Cortex of kidney (tissue), 1 donor: ENCODE measurements at places on chromosomes 4 and X.

DNA sequence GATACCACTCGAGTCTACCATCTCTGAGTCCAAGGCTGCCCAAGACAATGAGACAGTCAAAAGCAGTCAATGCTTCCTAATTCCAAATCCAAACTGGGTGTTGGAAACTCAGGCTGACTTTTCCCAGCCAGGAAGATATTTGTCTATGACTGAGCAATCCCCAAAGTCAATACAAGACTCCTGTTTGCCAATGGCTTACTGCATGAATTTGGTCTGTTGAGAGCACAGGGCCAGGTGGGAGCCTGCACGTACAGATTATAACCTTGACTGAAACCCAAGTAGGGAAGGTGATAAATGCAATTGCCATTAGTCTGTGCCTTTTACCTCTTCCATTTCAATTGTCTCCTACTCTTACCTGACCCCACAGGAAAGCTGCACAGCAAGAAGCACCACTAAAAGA, 72.6 kb upstream of the PPARGC1A start:
- no peak for DNase-seq

GRCh38 chr4:183355405-183355804, 33.2 kb upstream of the CLDN24 start:
- DNase-seq: no peak

DNA sequence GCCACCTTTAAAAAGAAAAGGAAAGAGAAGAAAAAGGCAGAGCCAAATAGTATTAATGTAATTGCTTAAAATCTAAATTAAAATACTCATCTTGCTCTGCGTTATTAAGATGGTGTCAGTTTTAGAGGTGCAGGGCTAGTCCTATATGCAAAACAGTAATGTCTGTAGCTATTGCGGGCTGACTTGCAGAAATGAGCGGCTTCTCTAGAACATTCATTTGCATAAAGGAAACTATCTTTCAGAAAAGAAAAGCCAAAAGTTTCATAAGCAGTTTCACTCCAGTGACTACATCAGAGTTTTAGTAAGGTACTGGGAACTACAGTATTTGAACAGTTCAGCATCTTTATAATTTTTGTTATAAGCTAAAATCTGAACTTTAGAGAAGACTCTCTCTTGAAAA, 6.0 kb downstream of the SMAD1 start:
- no peak for DNase-seq

- no peak for DNase-seq
Observed at GRCh38 chrX:74187211-74187610, 116.8 kb upstream of the ZCCHC13 start.

- no peak for DNase-seq
Observed at GRCh38 chr4:168868044-168868781, 141.8 kb downstream of the CBR4 start.

DNA sequence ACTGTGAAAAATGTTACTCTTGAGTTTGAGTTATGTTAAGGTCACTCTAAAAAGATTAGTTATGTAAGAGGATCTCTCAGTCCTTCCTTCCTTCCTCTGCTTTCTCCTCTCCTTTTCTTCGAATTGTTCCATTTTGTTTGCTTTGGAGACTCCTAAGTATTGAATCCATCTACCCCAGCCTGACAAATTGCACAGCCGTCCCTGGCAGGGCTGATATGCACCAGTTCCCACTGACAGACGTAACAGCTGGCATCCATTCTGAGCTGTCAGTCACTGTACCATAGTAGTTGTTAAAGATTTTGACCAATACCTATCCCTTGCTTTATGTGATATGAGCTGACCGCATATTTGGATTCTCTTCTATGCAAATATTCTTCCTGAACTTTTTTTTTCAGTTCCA, 210.7 kb upstream of the IGFBP7 start:
- DNase-seq: no peak

- no peak for DNase-seq
Observed at GRCh38 chr4:89101256-89102161, 9.8 kb upstream of the TIGD2 start.
